ENCODE measurements at places on chromosomes 7 and 10. TPM values are rescaled to one million over a fixed set of nuclear protein-coding genes. Genes with fewer than 3 reads are reported as not detected.

CLRN3 gene
- total RNA-seq = not detected

TUBB8 gene
- not detected for total RNA-seq

GPNMB gene
- 264 TPM for total RNA-seq

CYCS gene
- total RNA-seq = 18.4 TPM

RSPH10B gene
- not detected for total RNA-seq

NPFFR1 gene
- total RNA-seq = under 0.01 TPM

VAX1 gene
- total RNA-seq = not detected

GHRHR gene
- not detected for total RNA-seq

SH2D4B gene
- not detected for total RNA-seq

PKD1L1 gene
- under 0.01 TPM for total RNA-seq

TNKS2 gene
- total RNA-seq = 53.0 TPM

C1QL3 gene
- not detected for total RNA-seq

HECTD2 gene
- total RNA-seq = 12.5 TPM

PTPRZ1 gene
- total RNA-seq = not detected

LLCFC1 gene
- not detected for total RNA-seq

HOXA3 gene
- total RNA-seq = 1.3 TPM

CHST3 gene
- 16.9 TPM for total RNA-seq

CHRM2 gene
- total RNA-seq = 3.0 TPM

CACUL1 gene
- total RNA-seq = 15.9 TPM

KEL gene
- not detected for total RNA-seq

ACTL6B gene
- not detected for total RNA-seq

NANOS1 gene
- 0.09 TPM for total RNA-seq

SORCS3 gene
- total RNA-seq = not detected

CPN1 gene
- total RNA-seq = not detected

KCNMA1 gene
- total RNA-seq = 70.6 TPM

RAMP3 gene
- total RNA-seq = 0.17 TPM

IQUB gene
- total RNA-seq = 0.69 TPM

HOXA13 gene
- total RNA-seq = not detected

CD36 gene
- 1.0 TPM for total RNA-seq

KLF6 gene
- total RNA-seq = 27.6 TPM

ZNF804B gene
- not detected for total RNA-seq

OR2A12 gene
- total RNA-seq = not detected

FKBP6 gene
- not detected for total RNA-seq

HECW1 gene
- total RNA-seq = 0.79 TPM

PDK4 gene
- total RNA-seq = 0.47 TPM
